ENCODE measurements at places on chromosomes 2 and 18.
A peak's percentile ranks its signal among the peaks of the same experiment; 100 is the strongest.

- peak; percentile 36 for DNase-seq
Measured at GRCh38 chr18:10205151-10205550, 249.3 kb upstream of the APCDD1 start.

GRCh38 chr18:56593906-56594305, 44.5 kb downstream of the TXNL1 start:
- DNase-seq, result no peak

DNA sequence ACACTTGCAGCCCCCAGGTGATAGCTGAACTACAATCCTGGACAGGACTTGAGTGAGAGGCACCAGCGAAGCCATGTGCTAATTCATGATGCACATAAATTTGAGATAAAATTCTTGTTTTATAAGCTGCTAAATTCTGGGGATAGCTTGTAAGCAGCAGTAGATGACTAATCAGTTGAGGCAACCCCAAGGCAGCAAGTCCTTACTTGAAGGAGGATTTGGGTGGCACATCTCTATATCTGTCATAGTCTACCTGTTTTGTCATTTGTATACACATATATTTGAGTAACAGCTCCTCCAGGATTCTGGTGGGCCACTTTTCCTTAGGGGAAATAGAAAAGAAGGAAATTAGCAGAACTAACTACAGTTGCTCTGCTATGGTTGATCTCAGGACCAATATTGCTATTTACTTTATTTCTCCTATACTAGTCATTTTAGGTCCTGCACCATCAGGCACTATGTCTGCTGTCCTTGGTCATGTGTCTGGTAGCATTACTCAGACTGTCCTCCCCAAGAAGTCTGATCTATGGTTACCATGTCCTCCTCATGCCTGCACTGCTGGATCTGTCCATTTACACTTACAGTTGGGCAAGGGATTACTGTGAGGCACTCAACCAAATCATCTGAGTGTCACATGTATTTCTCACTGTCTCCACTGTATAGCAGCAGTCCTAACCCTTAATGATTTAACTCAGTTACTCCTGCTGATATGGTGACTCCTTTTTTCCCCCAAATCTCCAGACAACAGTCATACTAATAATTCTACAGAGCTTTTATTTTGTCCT, 436.0 kb upstream of the CWC22 start:
- DNase-seq, result no peak

DNA sequence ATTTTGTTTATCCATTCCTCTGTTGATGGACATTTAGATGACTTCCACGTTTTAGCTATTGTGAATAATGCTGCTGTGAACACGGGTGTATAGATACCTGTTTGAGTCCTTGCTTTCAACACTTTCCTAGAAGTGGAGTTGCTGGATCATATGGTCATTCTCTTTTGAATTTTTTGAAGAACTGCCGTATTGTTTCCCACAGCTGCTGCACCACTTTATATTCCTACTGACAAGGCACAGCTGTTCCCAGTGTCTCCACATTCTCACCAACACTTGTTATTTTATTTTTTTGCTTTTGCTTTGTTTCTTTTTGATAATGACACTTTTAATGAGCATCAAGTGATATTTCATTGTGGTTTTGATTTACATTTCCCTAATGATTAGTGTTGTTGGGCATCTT, 41.4 kb upstream of the KCNJ13 start:
- DNase-seq, result no peak

DNA sequence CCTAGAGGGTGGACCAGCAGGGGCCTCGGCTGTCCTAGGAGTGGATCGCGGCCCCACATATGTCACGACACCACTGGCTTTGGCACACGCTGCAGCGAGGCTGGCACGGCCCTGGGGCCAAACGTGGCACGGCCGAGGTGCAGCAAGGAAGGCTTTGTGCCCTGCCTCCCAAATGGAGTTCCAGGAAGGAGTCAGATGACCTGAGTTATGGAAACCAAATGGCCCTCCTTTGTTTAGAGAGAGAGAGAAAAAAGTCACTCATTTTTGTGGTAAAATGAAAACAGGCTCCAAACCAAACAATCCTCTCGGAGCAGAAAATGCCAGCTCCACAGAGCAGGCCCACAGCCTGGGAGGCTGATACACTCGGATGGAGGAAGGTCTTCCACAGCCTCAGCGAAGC, 105.6 kb downstream of the ANTXR1 start:
- DNase-seq, result no peak

- no peak for DNase-seq
Measured at GRCh38 chr2:70954886-70955285, 19.2 kb downstream of the ATP6V1B1 start.

DNA sequence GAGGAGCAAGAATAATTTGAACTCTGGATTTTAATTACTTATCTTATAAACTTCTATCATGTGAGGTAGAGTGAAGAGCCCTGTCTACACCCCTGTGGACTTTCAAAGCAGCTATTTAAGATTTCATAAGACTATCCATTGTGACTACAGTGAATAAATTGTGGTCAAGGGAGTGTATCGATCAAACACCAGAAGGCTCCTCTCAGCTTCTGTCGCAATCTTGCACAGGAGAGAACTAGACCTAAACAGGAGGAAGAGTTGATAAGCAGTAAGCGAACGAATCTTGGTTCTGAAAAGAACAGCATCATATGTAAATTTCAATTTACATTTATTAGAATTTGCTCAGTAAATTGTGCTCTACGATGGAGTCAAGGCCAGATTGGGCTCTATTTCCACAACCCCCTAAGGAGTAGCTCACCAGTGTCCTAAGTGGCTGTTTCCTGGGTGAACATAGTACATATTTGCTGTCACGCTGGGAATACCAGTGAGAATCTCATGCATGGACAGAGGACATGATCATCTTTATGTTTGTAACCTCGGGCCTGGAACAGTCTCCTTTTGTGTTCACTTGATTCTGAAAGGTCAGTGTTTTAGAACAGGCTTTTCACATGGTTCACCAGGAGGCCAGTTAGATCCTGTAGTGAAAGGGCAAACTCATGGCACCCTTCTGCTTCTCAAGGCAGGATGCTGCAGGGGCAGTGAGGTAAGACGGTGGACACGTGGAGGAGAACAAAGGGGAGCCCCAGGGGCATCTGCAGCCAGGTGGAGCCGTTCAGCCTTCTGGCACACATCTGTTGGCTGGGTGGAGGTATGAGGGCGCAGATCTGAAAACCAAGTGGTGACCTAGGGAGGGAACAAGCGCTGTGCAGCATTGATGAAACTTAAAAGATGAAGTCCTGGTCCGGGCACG, 33.3 kb downstream of the NPAS2 start:
- no peak for DNase-seq

GRCh38 chr2:18626256-18626668, 36.9 kb upstream of the NT5C1B start:
- no peak for DNase-seq

GRCh38 chr18:49008156-49008555, 57.4 kb upstream of the SMAD7 start:
- no peak for DNase-seq

DNA sequence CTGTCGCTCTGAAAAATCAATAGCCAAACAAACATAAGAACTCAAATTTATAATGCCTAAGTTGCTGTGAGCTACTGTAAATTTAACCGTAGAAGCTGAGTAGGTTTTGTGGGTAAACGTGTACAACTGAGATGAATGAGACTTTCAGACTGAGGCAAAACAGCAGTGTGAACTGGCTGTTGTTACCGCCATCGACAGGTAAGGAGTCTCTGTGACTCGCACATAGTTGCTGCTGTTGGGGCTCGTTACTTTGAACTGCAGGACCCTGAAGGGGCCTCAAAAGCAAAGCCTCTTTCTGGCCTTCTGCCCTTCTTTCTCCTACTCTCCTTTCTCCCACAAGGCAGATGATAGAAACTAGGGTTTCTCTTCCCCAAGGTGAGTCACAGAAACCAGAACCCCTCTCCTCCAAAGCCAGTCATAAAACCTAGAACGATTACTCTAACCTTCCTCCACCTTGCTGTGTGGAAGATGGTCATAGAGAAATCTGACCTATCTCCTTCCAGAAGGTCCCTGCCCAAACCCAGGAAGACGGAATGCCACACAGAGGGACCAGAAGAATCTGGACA, 101.2 kb downstream of the DLGAP1 start:
- DNase-seq, result no peak

GRCh38 chr2:144501118-144501517, 18.8 kb downstream of the ZEB2 start:
- DNase-seq, result no peak

DNA sequence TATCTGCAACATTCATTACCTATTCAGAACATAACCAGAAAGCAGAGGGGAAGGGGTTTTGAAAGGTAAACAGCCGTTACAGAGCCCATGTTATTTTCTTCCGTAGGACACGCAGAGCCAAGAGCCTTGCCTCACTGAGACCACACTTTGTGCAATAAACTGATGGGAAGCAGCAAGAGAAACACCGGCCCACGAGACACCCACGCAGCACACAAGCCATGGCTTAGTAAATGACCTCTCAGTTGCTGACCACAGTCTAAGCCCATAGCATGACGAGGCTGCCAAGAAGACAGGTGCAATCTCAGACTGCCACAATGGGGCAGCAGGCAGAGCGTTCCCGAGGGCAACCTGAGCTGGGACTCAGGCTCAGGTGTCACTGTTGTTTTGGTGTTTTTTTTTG, 59.6 kb downstream of the CABYR start:
- no peak for DNase-seq

GRCh38 chr2:137888845-137889244, 75.4 kb upstream of the HNMT start:
- peak; percentile 45 for DNase-seq
